Pancreas (tissue), 10 donors: ENCODE measurements at places on chromosomes 2 and 18. TPM values are rescaled to one million over a fixed set of nuclear protein-coding genes. Genes with fewer than 3 reads are reported as not detected.

- H3K27me3 ChIP-seq: no peaks in the 10 kb centered on the region
- no peak overlapping the region for H3K4me3 ChIP-seq
- no peaks in the 10 kb centered on the region for H3K36me3 ChIP-seq
- H3K27ac ChIP-seq: no peak overlapping the region
- H3K4me1 ChIP-seq: no peaks in the 10 kb centered on the region
- no peak for DNase-seq
Observed at GRCh38 chr18:60549338-60549960, 176.9 kb upstream of the MC4R start.

The IL37 gene
- total RNA-seq: not detected

GRCh38 chr2:112493048-112493447 lies 11.1 kb downstream of the TTL start:
- no peaks in the 10 kb centered on the region for H3K4me1 ChIP-seq
- no peak for DNase-seq
- no peak overlapping the region for H3K27ac ChIP-seq
- no peaks in the 10 kb centered on the region for H3K27me3 ChIP-seq
- no peaks in the 10 kb centered on the region for H3K36me3 ChIP-seq

The PRSS56 gene
- not detected for total RNA-seq

DNA sequence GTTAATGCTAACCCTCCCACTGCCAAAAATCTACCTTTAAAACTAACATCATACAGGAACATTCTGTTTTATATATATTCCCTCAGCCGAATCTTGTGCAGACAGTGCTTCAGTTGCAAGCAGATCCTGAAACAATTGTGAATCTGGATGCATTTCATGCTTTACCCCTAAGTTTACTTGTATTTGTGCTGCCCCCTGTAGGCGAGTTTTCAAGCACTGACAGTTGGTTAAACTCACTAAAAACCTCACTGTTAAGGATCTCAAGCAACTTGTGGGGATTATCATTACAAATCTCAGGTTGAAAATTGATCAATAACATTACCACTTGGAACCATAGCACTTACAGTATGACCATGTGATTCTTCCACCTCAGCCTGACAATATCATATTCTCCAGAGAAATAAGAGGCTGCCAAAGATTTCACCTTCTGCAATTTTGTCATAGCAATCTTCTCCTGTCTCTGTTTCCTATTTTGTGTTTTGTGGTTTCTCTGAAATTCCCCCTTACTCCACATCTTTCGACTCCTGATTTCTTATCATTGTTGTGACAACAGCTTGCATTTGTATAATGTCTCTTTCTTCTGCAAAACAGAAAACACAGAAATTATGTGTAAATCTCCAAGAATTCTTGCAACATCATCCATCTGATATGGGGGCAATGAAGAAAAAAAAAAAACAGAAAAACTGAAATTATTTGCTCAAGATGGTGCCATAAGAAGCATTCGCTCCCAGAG lies 354.6 kb upstream of the SETBP1 start:
- DNase-seq: peak; percentile 52
- no peaks in the 10 kb centered on the region for H3K36me3 ChIP-seq
- H3K4me3 ChIP-seq: no peak overlapping the region
- H3K27ac ChIP-seq: no peak overlapping the region
- no peaks in the 10 kb centered on the region for H3K27me3 ChIP-seq
- no peaks in the 10 kb centered on the region for H3K4me1 ChIP-seq

GRCh38 chr18:12842459-12843380 lies 41.3 kb downstream of the PTPN2 start:
- no peak overlapping the region for H3K4me3 ChIP-seq
- H3K4me1 ChIP-seq: peaks cover 18% of the 10 kb centered on the region
- no peaks in the 10 kb centered on the region for H3K36me3 ChIP-seq
- no peak for DNase-seq

GRCh38 chr2:73985308-73986084 lies 786 bp downstream of the TET3 start:
- H3K4me1 ChIP-seq: peaks cover 47% of the 10 kb centered on the region
- DNase-seq: peak; percentile 44
- H3K4me3 ChIP-seq: peak overlapping the region; percentile 65
- H3K27me3 ChIP-seq: no peaks in the 10 kb centered on the region

The SERPINB3 gene
- total RNA-seq: not detected

GRCh38 chr2:120771111-120771780 lies 35.6 kb downstream of the GLI2 start:
- H3K4me3 ChIP-seq: no peak overlapping the region
- no peaks in the 10 kb centered on the region for H3K27me3 ChIP-seq
- H3K27ac ChIP-seq: no peak overlapping the region
- no peaks in the 10 kb centered on the region for H3K4me1 ChIP-seq

DNA sequence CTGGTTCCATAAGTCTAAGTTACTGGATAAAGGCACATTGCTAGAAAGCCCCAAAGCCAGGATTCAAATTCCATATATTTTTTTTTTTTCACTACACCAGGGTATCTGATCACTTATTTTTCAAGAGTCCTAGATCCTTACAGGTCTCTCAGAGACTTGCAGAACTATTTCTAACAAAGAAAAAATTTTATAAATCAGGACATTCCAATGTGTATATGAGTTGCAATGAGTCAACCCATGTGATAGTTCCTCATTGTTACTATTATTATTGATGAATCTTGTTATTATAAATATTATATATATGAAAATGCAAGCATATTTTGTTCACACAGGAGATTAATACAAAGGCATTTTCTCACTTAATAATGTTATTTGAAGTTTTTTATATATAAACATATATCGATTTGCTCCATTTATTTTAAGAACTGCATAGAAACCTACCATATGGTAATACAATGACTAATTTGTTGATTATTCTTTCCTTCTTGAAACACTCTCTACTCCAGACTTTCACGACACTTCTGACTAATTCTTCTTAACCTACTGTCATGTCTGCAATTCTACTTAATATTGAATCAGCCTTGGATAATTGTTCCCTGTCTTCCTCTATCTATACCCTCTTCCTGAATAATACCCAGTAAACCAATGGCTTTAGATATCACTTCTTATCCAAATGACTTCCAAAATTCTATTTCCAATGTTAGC lies 968.4 kb upstream of the NRXN1 start:
- no peaks in the 10 kb centered on the region for H3K4me1 ChIP-seq
- no peaks in the 10 kb centered on the region for H3K27me3 ChIP-seq
- no peak for DNase-seq
- no peak overlapping the region for H3K4me3 ChIP-seq

DNA sequence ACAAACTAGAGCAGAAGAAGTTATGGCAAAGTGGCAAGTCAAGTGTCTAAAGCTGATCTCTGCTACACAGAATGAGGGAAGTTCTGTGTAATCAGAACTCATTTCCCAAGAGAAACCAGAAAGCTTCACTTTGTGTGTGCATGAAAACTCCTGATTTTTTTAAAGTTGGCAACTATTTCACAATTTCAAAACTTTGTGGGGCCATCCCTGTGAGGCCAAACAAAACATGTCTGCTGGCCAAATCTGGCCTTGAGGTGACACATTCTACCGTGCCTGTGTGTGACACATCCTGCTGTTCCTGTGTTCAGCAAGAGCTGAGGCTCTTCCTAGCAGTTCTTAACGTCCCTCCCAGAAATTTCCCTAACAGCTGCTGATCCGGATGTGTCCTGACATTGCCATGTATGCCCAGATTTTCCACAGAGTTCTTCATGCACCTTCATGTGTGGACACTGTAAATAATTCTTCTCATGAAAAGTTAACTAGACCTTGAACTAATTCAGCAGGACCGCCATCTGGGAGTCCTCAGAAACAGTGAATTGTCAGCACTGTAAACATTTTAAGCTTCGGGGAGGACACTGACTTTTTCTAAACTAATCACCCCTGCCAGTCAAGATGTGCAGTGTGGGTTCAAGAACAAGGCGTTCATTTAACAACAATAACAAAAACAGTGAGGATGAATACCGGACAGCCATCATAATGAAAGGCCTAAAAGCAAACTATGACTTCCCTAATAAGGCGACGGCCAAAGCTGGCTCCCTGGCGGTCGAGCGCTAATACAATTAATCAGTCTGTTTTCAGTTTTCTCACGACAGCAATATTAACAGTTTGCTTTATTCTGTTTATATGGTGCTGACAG lies 99.0 kb downstream of the PLEKHM3 start:
- peak overlapping the region; percentile 81 for H3K27ac ChIP-seq
- no peaks in the 10 kb centered on the region for H3K27me3 ChIP-seq
- peaks cover 22% of the 10 kb centered on the region for H3K4me1 ChIP-seq

GRCh38 chr2:100062336-100062735 lies 80.1 kb downstream of the AFF3 start:
- no peak overlapping the region for H3K4me3 ChIP-seq
- no peak overlapping the region for H3K27ac ChIP-seq
- DNase-seq: no peak

DNA sequence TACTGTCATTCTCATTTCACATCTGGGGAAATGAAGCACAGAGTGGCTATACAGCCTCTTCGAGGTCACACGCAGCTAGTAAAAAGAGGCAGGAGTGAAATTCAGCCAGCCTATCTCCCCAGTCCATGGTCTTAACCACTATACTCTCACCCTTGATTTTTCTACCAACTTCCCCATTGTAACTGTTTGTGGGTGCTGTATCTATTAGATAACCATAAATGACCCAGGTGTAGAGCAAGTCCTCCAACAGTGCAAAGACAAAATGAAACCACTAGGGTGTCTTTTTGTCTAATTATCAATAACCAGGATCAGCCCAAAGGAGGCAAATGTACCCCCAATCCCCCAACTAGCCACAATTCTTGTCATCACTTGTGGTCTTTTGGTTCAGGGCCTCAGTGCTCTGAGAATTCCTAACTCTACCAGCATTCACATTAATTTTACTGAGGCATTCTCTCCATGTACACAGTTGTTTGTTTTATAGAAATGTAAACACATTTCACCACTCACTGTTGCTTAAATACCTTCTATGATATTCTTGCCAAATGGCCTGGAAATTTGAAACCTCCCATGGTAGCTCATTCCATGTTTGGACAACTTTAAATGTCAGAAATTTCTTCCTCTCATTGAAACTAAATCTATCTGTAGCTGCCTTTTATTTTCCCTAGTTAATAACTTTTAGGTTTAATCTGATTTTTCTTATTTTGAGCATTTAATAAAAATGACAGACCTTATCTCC lies 58.7 kb downstream of the SLC40A1 start:
- H3K4me1 ChIP-seq: no peaks in the 10 kb centered on the region
- H3K36me3 ChIP-seq: no peaks in the 10 kb centered on the region
- H3K27me3 ChIP-seq: no peaks in the 10 kb centered on the region
- H3K27ac ChIP-seq: peak overlapping the region; percentile 50
- no peak overlapping the region for H3K4me3 ChIP-seq

DNA sequence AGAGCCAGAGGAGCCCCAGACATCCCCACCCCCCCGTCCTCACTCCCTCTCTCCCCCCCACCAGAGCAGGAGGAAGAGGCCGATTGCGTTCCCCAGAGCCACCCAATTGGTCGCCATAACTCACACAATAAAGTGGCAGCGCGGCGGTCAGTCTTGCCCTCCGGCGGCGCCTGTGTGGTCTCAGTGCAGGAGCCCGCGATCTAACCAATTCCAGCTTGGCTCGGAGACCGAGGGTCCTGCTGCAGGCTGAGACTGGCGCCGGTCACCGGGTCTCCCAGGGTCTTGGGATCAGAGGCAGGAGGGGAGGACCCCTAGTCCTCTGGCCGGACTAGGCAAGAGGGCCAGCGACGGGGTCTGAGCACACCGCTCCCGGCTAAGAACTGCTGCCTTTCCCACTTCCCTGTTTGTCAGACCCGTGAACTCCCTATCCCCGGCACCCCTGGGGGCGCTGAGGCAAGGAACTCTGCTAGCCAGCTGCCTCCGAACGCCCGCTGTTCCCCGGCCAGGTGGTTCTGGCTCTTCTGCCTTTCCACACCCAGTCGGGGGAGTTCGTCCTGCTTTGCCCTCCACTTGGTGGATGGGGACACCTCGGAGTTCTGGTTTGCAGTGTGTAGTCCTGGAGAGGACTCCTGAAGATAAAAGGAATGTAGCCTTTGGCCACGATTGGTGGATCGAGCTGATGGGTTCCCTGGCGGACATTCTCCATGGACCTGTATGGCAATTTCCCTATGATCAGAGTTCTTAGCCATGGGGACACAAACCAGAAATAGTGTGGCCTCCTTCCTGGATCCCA lies 1.0 kb upstream of the HOXD12 start:
- H3K4me3 ChIP-seq: no peak overlapping the region
- H3K27me3 ChIP-seq: peaks cover 8% of the 10 kb centered on the region
- no peaks in the 10 kb centered on the region for H3K4me1 ChIP-seq
- DNase-seq: no peak
- H3K27ac ChIP-seq: no peak overlapping the region

- DNase-seq: peak; percentile 78
- H3K4me1 ChIP-seq: no peaks in the 10 kb centered on the region
- no peaks in the 10 kb centered on the region for H3K36me3 ChIP-seq
- H3K27ac ChIP-seq: peak overlapping the region; percentile 34
- H3K4me3 ChIP-seq: no peak overlapping the region
Observed at GRCh38 chr18:62450546-62451410, 72.0 kb upstream of the ZCCHC2 start.

DNA sequence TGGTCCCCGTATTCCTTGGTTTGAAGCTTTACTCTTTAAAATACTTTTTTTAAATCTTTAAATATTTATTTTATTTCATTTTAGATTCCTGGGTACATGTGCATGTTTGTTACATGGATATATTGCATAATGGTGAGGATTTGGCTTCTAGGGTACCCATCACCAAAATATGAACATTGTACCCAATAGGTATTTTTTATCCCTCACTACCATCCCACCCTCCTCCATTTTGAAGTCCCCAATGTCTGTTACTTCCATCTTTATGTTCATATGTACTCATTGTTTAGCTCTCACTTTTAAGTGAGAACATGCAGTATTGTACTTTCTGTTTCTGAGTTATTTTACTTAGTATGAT lies 59.5 kb upstream of the IL1RL1 start:
- no peaks in the 10 kb centered on the region for H3K36me3 ChIP-seq
- no peak overlapping the region for H3K27ac ChIP-seq
- DNase-seq: no peak
- H3K4me1 ChIP-seq: no peaks in the 10 kb centered on the region
- peak overlapping the region; percentile 38 for H3K4me3 ChIP-seq

The CD8B gene
- total RNA-seq: 0.92 TPM

- H3K4me1 ChIP-seq: no peaks in the 10 kb centered on the region
- H3K4me3 ChIP-seq: no peak overlapping the region
- no peaks in the 10 kb centered on the region for H3K27me3 ChIP-seq
Observed at GRCh38 chr18:48831802-48832201, 119.0 kb downstream of the SMAD7 start.

The PSTPIP2 gene
- 2.3 TPM for total RNA-seq

DNA sequence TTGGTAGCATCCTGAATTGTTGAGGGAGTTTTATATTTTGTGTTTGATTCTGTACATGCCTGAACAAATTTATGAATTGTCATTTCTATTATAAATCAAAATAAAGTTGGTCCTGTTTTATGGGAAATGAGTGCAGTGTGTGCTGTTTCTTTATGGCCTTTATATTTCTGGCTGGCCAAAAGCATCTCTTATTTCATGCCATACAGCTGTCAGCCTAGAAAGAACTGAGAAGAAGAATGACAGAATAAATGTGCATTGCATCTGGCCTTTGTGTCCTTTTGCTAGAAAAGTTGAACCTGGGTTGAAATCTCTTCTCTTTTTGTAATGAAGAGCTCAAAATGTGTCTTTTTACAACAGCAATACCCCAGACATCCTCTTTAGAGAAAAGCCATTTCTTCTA lies 474.7 kb upstream of the LRATD1 start:
- H3K4me3 ChIP-seq: no peak overlapping the region
- H3K36me3 ChIP-seq: no peaks in the 10 kb centered on the region
- H3K4me1 ChIP-seq: no peaks in the 10 kb centered on the region
- no peaks in the 10 kb centered on the region for H3K27me3 ChIP-seq
